ENCODE measurements at places on chromosomes 13 and 19.

DNA sequence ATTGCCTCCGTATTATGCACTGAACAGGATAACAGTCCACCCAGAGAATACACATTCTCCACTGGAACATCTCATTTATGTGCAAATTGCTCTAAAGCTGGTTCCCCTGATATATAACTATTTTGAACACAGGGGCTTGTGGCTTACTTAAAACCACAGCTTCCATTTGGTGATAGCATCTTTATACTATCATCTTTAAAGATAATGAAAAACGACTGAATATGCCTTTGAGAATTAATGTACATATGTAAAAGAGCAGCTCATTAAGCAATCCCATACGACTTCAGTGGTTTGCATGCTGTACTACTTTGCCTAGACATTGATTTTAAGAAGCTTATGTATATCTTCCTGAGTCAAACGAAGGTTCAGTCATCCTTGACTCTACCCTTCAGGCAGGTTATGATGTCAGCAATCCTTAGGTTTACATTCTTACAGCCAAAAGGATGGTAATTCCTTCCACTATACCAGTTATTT lies 40.8 kb downstream of the BRD4 start:
- DNase-seq = no peak

GRCh38 chr13:32126278-32126677 lies 94.7 kb downstream of the FRY start:
- no peak for DNase-seq

DNA sequence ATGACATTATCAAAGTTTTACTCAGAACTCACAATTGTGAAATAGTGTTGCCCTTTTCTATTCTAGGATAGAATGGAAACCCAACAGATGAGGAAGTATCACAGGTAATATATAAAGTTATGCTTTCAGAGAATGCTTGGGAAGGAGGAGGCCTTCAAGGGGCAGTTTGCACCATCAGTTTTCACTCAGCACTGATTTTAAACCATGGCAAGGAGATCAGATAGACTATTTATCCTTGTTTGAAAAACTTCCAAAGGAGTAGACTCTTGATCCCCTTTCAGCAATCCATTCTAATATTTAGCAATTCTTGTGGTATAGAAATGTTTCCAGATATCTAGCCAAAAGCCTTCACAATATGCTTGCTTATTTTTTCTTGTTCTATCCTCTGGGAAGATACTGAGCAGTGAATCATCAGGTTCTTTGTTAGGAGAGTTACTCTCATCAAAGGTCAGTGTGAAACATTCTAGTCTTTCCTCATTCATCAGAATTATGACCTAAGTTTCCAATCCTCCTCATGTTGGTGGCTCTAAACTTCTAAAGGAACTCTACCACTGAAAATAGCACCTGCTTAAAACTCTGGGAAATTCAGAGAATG lies 3.8 kb downstream of the GPC6 start:
- no peak for DNase-seq

DNA sequence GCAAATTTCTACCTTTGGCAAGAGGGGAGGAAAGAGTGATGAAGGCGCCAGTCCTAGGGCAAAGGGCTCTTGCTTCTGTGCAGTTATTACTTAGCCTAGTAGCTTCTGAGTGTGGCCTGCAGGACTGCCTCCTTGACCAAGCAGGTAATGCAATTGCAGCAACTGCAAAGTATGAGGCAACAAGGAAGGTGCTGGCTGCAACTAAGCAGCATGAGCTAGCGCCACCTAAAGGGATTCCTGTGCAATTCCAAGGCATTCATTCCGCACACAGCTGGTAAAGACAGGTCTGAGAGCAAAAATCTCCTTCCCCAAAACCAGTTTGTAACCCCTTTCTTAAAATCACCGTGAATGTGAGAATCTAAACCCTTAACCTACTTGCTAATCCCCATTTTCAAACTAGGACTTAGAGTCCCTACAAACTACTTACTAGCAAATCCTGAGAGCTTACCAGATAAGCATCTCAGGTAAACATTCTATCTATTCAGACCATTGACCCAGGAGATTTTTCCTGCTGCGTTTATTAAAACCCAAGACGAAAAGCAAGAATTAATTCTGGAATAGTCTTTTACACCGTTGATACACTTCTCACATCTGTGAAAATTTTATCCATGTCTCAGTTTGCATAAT lies 62.9 kb downstream of the DCT start:
- no peak for DNase-seq

Measured in occipital lobe (tissue), 3 donors.